ENCODE measurements at places on chromosomes 1 and 21.

GRCh38 chr1:159587461-159587951 lies at the start of gene APCS:
APCS (plus strand) TSS chr1:159587826; CDS start chr1:159587922, 96 bp downstream.
- DNase-seq = no peak

DNA sequence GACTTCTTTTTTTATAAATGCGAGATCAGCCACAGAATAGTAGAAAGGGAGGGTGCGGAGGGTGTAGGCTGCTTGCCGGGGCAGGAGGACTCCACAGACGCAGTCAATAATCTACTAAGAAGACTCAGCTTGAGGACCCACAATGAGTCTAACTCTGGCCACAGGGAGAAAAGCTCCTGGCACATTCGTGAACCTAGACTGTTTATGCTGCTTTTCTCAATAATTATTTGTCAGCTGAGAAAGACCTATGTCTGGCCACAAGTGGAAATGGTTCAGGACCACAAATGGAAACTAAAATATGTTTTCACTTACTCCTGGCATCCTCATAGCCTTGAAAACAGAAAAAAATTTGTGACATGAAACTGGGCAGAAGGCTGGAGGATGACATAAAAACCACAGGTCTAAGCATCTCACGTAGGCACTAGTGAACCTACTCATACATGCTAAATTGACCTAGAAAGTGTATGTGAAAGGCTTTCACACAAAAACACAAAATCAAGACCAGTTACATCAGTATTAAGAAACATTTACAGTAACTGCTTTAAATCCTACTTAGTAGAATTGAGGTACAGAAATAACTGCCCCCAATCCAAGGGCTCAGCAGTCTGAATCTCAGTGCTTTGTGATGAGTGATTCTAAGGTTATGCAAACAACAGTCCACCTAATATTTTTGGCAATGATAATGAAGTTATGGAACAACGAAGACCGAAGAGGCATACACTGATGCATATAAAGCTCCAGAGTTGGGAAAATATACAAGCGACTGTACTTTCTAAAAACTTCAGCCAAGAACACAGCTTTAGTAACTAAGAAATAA lies 159.5 kb downstream of the SLC45A1 start:
- DNase-seq = no peak

GRCh38 chr1:55531644-55532043 lies 316.5 kb upstream of the USP24 start:
- DNase-seq = no peak

GRCh38 chr21:14259747-14260146 lies 43.8 kb downstream of the RBM11 start:
- no peak for DNase-seq

- DNase-seq = no peak
Observed at GRCh38 chr1:212035835-212036605, 472 bp downstream of the DTL start.

DNA sequence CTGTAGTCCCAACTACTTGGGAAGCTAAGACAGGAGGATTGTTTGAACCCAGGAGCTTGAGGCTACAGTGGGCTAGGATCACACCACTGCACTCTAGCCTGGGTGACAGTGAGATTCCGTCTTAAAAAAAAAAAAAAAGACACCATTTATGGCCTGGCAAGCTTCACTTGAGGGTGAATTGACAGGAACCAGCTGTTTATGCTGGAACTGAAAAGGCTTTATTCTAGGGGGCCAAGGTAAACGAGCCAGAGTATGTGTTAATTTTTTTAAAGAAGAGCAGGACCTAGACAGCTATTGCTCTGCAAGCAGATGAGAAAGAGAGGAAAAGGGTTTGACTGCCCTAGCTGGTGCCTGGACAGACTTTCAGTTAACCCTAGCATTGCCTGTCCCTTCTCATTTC lies 37.0 kb downstream of the S100A6 start:
- DNase-seq = no peak
